ENCODE measurements at places on chromosomes 3 and 15.

- DNase-seq: no peak
Observed at GRCh38 chr3:183161552-183162336, 790 bp downstream of the LAMP3 start.

DNA sequence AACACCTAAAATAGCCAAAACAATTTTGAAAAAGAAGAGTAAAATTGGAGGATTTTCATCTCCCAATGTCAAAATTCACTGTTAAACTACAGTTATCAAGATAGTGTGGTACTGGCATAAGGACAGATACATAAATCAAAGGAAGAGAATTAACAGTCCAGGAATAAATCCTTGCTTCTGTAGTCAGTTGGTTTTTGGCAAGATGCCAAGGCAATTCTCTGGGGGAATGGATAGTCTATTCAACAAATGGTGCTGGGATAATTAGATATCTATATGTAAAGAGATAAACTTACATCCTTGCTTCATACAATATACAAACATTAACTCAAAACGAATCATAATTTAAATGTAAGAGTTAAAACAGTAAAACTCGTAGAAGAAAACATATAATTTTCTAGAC is 57.9 kb upstream of the SELENOK start:
- DNase-seq: no peak

DNA sequence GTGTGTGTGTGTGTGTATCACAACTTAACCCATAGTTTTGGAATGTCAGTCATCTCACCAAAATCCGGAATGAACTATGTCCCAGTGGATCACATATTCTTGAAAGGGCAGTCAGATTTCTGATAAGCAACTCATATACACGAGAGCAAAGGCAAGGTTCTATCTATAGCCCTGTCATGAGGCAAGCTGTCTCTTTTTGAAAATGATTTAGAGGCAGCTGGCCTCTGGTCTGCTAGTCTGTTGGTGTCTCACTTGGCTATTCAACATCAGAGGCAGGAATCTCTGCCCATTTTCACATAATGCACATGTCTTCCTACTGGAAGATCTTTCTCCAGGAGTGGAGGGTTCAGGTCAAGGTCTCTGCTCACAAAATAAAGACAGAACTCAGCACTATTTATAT is 79.8 kb downstream of the CNTN6 start:
- DNase-seq: no peak

DNA sequence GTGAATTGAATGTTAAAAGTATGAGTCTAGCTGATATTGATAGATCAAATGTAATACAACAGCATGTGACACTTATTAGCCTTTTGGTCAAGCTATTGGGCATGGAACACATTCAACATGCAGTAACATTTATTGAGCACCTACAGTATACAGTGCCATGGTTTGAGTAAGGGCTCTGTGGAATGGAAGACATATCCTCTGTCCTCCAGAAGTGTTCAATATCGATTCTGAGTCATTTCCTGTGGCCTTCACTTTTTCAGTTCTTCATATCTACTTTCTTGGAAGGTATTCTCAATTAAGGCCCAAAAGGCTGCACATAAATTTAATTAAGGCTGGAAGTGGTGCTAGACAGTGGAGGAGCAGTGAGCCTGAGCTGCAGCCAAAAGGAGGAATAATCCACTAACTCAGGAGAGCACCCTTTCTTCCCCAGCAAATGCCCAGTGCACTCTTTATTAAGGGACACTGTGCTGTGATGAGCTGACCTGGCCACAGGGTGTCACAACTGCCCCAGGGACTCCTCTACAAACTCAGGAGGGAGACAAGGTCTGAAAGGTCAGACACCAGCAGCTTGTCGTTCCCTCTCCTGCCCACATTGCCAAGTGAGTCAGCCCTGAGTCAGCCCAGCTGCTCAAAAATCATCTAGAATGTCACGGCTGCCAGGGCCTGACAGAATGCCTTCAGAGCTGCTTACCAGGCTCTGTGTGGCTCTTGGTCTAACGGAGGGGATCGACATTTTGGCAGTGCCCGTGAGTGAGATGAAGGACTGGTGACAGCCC is 544.8 kb downstream of the AGBL1 start:
- DNase-seq: peak; percentile 83

- no peak for DNase-seq
Observed at GRCh38 chr3:193915099-193915498, 220.8 kb upstream of the HES1 start.

DNA sequence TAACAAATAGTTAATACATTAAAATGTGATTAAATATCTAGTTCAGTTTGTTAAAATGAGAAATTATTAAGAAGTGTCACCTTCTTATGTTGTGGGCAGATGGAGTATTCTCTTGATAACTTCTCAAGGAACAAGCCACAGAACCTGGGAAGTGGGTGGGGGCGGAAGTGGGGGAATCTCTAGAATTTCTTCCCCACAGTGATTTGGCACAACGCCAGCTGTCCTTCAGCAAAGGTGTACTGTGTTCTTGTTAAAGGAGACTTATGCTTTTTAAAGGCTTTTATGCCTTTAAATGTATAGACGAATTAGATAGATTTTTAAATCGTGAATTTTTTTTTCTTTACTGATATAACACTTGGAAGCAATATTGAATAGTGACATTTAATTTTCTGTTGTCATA is 42.4 kb downstream of the SEC22A start:
- DNase-seq: no peak

GRCh38 chr3:157815739-157816138 is 290.5 kb downstream of the SHOX2 start:
- no peak for DNase-seq

DNA sequence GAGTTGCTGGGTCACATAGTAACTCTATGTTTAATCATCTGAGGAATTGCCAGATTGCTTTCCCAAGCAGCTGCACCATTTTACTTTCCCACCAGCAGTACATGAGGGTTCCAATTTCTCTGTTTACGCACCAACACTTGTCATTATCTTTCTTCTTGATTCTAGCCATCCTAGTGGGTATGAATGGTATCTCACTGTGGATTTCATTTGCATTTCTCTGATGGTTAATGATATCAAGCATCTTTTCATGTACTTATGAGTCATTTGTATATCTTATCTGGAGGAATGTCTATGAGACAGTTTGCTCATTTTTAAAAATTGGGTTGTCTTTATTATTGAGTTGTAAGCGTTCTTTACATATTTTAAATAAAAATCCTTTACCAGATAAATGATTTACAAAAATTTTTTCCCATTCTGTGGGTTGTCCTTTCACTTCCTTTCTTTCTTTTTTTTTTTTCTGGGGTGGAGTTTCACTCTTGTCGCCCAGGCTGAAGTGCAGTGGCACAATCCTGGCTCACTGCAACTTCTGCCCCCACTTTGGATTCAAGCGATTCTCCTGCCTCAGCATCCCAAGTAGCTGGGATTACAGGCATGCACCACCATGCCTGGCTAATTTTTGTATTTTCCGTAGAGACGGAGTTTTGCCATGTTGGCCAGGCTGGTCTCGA is 8.9 kb upstream of the SGO1 start:
- DNase-seq: no peak
